ENCODE measurements at places on chromosomes 1 and 21. TPM values are rescaled to one million over a fixed set of nuclear protein-coding genes. Genes with fewer than 3 reads are reported as not detected.

GRCh38 chr1:203366476-203366875, 15.6 kb upstream of the FMOD start:
- no peak for DNase-seq

GRCh38 chr1:74522148-74522547, 9.7 kb upstream of the LRRC53 start:
- DNase-seq: no peak

Gene OR2T2
- total RNA-seq: not detected

Gene S100A7A
- not detected for total RNA-seq

- DNase-seq: no peak
Measured at GRCh38 chr1:165056914-165057313, 299.6 kb downstream of the LMX1A start.

DNA sequence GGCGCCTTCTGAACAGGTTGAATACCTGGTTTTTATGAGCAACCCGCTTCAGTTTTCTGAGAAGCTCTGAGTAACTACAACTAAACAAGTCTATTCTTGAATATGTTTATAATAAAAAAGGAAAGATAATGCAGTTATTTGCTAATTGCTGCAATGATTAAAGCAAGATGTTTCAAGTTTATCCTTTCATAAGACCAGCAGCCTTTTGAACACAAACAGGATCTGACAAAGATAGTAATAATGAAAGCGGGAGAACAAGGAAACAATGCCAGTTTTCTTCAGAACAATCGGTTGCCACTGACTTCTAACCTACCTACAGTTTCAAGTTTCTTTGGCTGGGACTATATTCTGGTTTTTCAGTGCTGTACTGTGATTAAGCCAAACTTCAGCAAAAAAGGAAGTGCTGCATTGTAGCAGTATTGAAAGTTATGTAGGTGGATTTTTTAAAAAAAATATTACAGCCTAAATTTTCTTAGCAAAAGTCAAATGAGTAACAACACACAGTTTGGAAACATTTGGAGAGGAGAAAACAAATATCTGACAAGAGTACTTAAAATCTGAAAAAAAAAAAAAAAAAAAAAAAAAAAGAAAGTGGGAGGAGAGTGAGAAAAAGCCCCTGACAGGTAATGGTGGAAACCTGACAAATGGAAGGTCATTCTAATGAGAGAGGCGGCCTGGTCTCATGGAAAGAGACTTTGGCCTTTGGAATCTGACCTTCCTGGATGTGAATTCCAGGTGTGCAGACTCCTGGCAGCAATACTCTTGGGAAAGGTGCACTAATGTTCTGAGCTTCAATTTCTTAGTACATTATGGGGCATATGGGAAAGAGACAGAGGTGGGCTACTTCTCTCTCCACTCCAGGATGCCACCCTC, 11.4 kb downstream of the KCNJ15 start:
- no peak for DNase-seq

- DNase-seq: no peak
Measured at GRCh38 chr1:195804547-195804946, 803.7 kb downstream of the KCNT2 start.

DNA sequence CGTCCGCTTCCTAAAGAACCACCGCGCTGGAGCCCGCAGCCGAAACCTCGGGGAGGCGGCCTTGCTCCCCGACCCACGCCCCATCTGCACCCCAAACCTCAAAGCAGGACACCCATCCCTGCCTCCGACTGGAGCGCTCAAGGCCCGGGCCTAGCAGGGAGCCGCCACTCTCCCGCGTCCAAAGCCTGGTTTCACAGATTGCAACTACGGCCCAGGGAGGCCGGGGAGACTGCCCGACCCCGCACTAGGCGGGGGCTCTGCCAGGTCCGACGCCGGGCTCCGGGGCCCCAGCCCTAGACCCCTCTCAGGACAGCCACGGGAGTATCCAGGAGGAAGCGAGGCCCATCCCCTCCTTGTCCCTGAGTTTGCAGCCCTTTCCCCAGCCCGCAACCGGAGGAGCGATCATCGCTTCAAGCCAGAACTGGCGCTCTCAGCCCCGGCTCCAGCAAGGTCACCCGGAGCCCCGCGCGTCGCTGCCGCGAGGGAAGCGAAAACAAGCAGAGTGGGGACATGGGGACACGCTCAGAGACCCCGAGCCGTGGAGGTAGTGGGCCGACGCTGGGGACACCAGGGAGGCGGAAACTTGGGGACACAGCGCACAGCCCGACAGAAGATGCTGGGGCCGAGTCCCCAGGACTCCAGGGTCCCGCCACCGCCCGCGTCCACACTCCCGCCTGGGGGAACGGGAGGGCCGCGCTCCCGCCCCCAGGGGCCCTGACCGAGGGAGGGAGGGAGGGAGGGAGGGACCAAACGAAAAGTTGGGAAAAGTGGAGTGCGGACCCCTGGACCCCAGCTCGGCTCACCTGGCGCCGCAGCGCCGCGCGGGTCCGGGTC, 433 bp downstream of the TMEM200B start:
- peak; percentile 14 for DNase-seq

Gene PPM1J
- total RNA-seq: 2.4 TPM

- DNase-seq: peak; percentile 21
Measured at GRCh38 chr1:29412591-29412990, 176.3 kb downstream of the PTPRU start.

DNA sequence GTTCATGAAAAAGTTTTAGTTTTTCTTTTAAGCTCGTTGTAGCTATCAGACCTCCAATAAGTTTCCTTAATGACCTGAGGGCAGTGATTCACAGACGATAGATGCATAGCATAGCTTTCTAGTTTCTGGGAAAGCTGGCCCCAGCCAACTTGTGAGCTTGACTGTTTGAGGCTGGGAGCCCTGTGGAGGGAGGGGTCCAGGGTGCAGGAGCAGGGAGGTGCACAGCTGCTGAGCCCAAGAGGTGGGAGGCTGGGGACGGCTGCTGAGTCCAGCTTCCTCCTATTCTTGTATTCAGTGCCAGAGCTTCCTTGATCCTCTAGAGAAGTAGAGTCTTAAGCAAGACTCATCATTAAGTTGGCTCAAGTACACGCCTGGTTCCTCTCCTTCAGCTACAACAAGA, 11.0 kb upstream of the AVPR1B start:
- DNase-seq: peak; percentile 43

Gene LAD1
- total RNA-seq: not detected

Gene SPATA6
- total RNA-seq: 0.46 TPM

Gene IFFO2
- 4.3 TPM for total RNA-seq

Gene CRYAA
- not detected for total RNA-seq

DNA sequence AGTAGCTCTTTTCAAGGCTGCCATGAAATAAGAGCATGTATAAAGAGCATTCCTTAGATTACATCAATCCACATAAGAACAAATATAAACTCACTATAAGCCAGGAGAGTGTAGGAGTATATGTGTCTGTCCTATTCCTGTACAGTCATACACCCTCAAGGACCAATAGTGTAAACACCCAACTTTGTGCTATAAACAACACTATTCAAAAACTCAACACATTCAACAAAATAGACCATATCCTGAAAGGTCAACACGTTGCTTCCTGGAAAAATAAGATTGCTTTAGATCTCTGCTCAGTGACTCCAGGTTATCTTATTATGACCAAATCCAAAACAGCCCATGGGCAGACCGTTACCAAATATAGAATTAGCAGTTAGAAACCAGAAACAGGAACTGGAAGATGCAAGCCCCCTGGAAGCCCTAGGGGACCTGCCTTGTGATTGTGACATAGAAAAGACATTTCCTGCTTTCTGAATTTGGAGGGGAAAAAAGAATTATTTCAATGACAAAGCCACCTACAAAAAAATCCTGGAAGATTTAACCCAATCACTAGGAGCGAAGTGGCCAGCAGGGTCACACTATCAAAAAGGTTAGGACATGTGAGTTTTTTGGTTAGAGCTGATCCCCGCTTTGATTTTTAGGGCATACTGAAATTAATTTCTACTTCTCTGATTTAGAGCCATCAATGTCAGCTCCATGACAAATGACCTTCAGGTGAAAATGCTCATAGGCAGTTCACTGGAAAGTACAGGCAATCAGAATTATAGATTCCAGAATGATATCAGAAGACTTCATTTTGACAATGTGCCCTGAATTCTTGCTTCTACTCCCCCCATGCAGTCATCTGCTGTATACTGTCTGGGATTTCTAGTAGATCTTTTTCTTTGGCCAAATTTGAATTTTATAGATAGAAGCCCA, 59.9 kb downstream of the LRRC8C start:
- DNase-seq: no peak

GRCh38 chr1:158374860-158375259, 21.2 kb downstream of the CD1E start:
- DNase-seq: no peak

GRCh38 chr21:38945545-38946245, 140.0 kb downstream of the ETS2 start:
- peak; percentile 38 for DNase-seq

DNA sequence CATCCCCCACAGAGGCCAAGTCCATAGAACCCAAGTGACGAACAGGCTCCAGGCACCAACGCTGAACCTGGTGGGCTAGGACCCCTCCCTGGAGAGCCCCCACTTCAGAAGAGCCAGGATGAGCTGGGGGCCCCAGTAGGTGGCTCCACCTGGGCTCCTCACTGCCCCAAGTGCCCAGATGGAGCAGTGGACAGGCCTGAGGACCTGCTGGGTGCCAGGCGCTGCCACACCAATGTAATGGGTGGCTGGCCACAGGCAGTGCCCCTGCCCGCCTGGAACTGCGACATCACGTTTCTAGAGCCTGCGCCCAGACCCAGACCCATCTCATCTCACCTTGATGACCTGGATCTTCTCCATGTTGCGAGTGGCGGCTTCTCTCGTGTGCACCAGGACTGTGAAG, 5.6 kb downstream of the MAD2L2 start:
- DNase-seq: no peak

DNA sequence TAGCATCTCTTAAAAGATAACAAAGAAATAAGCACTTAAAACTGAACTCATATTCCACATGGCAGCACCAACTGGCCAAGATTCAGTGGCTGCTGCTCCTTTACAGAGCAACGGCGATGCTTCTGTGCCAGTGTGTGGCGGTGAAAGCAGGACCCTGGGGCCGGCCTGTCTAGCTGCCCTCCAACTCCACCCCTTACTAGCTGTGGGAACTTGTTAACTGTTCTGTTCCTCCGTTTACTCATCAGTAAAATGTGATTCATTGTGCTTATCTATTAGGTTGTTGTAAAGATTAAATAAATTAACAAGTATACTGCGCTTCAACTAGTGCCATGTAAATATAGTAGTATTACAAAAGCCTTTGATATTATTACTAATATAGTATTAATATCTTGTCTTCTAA, 133.2 kb downstream of the GDAP2 start:
- no peak for DNase-seq

DNA sequence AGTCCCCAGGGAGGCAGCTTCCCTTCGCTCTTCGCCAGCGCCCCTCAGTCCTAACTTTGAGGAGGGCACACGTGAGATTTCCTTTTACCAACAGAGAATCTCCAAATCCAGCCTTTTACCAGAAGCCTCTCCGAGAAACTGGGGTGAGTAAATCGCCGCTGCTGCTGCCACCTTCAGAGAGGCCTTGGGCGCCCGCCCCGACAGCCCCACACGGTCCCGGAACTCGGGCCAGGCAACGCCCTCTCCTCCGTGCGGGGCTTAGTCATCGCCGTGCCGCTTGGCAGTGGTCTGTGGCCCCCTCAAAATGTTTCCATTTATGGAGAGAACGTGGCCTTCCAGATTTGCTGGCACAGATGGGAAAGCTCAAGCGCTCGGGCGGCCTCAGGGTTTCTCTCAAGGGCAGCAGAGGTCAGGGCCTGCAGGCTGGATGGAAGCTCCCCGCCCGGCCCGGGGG, 41.4 kb upstream of the COL6A2 start:
- DNase-seq: peak; percentile 93

- no peak for DNase-seq
Measured at GRCh38 chr21:9837946-9838737, 683.2 kb upstream of the TPTE start.

GRCh38 chr21:38803075-38803660, 2.6 kb upstream of the ETS2 start:
- DNase-seq: no peak

DNA sequence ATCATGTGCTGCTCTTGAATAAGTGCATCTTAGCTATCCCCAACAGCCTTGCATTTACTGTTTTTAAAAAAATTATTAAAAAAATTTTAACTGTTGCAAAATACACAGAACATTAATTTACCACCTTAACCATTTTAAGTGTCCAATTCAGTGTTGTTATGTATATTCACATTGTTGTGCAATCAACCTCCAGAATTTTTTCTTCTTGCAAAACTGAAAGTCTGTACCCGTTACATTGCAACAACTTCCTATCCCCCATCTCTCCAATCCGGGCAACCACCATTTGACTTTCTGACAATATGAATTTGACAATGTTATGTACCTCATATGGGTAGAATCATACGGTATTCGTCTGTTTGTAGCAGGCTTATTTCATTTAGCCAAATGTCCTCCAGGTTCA, 83.1 kb downstream of the FMN2 start:
- no peak for DNase-seq

GRCh38 chr1:229243638-229244037, 27.3 kb upstream of the RAB4A start:
- DNase-seq: no peak

GRCh38 chr1:9115351-9116205, 13.3 kb downstream of the GPR157 start:
- no peak for DNase-seq

Gene CD48
- not detected for total RNA-seq

Gene AKR1A1
- 93.8 TPM for total RNA-seq

DNA sequence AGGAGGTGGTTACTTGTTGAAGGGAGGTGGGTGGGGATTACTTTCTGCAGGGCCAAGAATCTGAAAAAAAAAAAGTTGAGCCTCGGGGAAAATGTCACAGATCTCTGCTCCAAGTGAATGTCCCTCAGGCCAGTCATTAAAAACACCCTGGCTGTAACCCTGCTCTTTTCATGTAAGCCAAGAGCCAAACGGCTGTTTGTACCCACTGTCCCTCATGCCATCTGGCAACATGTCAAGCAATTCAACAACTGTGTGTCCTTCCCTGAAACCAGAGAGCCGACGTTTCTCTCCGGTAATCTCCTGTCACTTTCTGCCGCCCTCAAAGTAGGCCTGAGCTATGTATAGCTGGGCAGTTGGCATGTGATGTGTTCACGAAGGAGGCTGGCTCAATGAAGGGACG, 14.7 kb downstream of the CASQ2 start:
- DNase-seq: no peak

DNA sequence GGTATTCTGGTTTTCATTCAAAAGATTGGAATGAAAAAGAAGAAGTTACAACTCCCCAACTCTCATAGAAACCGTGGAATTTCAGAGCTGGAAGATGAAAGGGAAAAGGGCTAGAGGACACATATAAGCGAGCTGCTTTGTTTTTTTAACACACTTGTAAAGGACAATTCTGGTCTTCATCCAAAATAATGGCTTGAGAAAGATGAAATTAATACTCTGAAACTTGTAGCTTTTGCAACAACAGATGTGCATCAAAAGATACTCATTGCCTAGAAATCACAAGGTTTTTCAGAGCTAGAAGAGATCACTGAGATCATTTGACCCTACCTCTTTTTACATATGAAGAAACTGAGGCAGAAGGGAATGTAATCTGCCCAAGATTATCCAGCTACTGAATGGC, 25.6 kb downstream of the NR5A2 start:
- DNase-seq: no peak

- DNase-seq: no peak
Measured at GRCh38 chr1:17682400-17682799, 72.7 kb upstream of the ACTL8 start.

Gene CHRNB2
- not detected for total RNA-seq

Gene GBP7
- not detected for total RNA-seq

Gene OLFML3
- 2.2 TPM for total RNA-seq

Measured in MG63 (cell line).